Epithelial cell of proximal tubule (primary cell): ENCODE measurements at places on chromosomes 12 and 14.

- no peak for DNase-seq
These were observed 1755.7 kb upstream of the SEL1L start for GRCh38 chr14:83289390-83289789.

DNA sequence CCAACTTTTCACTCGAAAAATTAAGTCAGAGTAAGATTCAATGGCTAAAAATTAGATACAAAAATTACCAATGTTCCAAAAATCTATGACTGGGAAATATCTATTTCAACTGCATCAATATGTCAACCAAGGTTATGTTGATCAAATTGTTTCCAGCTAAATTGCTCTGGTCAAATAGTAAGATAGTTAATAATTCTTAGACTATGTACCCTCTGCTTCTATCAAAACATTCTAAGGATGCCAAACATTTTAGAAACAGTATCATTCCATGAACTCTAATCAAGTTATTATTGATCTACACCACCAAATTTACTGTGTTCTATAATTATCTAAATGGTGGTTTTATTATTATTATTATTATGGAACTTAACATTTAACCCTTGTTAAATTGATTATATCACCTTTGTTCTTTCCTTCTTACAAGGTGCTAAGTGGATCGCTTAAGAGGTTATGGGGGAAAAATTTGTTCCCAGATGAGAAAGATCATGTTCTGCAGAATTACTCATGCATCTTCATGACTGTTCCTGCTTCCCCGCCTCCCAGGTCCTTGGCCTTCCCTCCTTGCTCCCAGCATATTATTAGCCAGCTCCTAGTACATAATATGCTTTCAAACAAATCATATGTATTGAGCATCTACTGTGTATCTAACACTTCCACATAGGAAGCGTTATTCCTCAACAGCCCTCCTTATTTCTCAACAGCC is 240.5 kb upstream of the KRR1 start:
- DNase-seq = no peak

DNA sequence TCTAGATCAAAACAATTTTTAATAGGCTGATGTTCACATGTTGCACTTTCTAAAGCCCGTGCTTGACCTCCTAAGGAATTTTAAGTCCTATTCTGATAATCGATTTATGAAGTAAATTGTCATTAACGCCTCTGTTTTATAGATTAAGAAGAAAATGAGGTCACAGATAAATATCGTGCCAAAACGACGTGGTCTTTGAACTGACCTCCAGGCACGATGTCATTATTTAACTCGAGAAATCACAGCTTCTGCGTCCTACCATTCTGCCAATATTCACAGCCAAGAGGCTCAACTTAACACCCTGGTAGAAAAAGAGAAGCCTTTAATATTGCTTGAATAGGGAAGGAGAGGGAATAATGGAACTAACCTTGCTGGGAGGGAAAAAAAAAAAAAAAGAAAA is 888 bp upstream of the EEA1 start:
- no peak for DNase-seq

- peak; percentile 78 for DNase-seq
These were observed 17.4 kb upstream of the PYGL start for GRCh38 chr14:50961605-50962221.

DNA sequence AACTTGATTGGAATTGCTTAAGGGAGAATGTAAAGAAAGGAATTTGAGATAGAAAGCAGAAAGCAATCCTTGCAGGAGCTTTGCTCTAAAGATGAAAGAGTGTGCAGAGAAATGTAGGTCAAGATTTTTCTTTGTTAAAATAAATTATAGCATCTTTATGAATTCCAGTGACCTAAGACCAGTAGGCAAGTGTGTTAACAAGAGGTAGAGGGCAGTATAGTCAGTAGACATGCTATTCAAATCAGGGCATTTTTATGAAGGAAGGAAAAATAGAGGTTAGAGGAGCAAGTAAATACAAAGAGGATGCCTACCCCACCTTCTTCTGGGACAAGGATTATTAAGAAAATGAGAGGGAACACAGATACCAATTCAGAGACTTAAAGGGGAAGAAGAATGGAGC is 148.5 kb downstream of the PLCZ1 start:
- DNase-seq = no peak

GRCh38 chr14:58193542-58193941 is 6.4 kb upstream of the ACTR10 start:
- peak; percentile 69 for DNase-seq

GRCh38 chr14:105847400-105847799 is 321.0 kb downstream of the TMEM121 start:
- no peak for DNase-seq

- no peak for DNase-seq
These were observed 63.4 kb upstream of the KITLG start for GRCh38 chr12:88643685-88644084.

DNA sequence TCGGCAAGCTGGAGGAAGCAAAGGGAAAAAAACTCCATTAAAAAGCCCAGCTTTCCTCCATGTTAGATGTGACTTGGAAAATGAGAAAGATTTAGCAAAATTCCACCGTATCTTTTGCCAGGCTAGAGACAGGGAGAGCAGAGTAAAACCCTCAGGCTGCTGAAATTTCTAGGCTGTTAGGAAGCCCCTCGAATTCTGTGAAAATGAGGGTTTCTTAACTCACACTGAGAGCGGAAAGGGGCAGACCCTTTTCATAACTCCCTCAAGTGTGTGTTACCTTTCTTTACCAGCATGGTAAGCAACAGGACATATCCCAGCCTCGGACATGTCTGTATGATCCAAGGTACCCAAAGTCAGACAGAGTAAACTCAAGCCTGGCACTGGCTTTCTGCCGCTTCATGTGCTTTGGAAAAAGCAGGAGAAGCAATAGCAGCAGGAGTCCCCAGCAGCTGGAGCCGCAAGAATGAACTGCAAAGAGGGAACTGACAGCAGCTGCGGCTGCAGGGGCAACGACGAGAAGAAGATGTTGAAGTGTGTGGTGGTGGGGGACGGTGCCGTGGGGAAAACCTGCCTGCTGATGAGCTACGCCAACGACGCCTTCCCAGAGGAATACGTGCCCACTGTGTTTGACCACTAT is at the start of gene RHOJ:
RHOJ (plus strand) TSS at position 37 of the 637 bp plus-strand sequence; CDS start at position 464, 427 bp downstream.
- DNase-seq = no peak
